ENCODE measurements at places on chromosomes 5 and 9.
A peak's percentile ranks its signal among the peaks of the same experiment; 100 is the strongest.

DNA sequence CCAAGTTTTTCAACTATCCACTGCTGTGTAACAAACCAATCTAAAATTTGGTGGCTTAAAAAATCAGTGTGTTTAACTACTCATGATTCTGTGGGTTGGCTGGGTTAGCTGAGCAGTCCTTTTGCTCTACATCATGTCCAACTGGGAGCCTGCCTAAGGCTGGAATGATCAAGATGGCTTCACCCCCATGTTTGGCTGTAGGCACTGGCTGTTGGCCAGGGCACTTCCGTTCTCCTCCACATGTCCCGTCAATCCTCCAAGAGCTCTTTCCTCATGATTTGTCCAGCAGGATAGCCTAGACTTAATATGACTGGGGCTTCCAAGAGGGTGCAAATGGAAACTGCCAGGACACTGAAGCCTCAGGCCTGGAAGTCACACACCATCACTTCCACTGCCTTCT is 17.0 kb upstream of the TSSK1B start:
- no peak for DNase-seq

DNA sequence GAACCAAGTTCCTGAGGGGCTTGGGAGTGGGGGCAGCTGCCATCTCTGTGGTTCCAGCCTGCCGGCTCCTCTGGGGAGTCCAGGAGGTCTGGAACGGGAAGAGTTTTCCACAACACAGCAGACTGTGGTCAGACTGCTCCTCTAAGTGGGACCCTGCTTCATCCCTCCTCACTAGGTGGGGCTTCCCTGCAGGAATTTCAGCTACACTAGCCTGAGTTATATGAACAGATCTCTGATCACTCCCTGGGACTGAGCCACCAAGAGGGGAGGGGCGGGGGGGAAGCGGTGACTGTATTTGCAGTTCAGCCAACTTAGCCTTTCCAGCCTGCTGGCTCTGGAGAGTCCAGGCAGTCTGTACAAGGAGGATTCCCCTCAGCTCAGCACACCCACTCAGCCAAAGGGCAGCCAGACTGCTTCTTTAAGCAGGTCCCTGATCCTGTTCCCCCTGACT is 19.4 kb downstream of the DTWD2 start:
- no peak for DNase-seq

DNA sequence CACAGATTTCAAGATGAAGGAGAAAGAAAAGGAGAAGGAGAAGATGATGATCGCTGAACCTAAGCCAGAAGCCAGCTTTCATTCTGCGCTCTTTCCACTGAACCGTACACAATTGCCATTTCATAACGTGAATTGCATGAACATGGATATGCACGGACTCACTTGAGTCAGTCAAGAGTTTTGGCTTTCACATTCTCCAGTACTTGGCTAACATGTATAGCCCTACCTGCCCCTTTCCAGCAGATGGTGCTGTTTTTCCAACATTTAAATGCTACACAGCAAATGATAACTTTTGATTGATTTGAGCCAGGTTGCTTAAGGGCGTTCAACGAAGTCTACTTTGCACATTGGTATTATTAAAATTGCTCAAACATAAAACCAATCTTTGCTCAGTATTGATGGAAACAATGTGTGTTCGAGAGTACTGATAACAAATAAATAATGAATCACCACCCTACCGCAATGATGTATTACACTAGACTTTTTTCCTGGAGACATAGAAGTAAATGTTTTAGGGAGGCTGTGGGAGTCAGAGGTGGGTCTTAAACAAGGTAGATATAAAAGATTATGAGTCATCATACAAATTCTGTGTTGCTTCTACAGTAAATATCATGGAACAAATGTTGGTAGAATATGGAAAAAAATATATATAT is 196.4 kb downstream of the TRPM3 start:
- peak; percentile 47 for DNase-seq

- no peak for DNase-seq
These were observed 213.7 kb upstream of the NR4A3 start for GRCh38 chr9:99607842-99608448.

DNA sequence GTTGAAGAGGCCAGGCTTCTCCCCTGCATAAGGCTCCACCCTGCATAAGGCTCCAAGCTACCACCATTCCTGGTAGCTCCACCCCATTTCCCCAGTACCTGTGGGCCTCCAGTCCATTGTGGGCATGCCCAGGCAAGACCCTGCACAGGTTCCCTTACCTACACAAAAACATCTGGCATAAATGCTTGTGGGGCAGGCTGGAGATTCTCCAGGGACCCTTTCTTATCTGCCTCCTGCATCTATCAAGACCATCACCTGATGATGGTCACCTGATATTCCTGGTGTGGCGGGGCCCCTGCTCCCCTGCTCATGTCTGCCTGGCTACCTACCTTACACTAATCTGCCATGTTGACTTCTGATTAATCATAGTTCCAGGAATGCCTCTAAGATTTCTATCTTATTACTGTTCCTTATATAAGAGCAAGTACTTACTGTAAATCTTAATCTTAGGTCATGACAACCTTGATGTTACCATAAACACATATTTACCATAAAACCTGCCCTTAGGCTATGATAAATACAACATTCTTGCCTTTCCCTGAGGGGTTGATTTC is 41.0 kb downstream of the FGD3 start:
- DNase-seq, result no peak

All from ureter (tissue), 1 donor.